ENCODE measurements at places on chromosomes 6 and 20.

- no peak for DNase-seq
Observed at GRCh38 chr6:8229915-8230756, 127.8 kb upstream of the EEF1E1 start.

DNA sequence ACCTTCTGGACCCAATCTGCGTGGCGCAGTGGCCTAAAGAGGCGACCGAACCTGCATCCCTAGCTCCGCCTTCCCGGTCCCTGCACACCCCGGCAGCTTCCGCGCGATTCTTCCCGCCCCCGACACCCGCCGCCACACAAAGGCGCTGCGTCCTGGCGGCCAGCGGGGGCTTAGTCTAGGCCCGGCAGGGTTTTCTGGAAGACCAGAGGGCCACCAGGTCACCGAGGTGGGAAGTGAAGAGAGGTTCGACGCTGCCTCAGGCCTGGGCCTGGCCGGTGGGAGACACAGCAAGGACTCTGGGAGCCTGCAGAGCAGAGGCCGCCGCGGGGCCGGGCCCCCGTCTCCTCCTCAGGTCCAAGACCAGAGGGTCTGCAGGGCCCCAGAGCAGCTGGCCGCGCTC, 154.9 kb downstream of the OR2B2 start:
- no peak for DNase-seq

DNA sequence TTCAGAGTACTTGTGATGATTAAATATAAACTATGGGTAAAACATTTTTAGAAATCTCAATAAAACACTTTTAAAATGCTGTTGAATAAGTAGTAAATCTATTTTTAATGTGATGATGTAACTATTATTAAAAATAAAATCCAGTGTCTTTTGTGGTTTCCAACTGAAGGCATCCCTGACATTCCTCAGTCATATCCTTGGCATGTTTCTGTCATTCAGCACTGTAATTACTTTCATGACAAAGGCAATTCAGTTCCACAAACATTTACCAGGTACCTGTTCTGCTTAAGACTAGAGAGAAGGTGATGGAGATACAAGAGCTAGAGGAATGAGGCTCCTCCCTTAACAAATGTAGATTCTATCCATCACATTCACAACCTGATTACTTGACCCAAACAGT, 518.7 kb upstream of the MAP3K7 start:
- no peak for DNase-seq

- DNase-seq, result peak; percentile 91
Observed at GRCh38 chr6:125637207-125637606, 112.2 kb upstream of the HEY2 start.

DNA sequence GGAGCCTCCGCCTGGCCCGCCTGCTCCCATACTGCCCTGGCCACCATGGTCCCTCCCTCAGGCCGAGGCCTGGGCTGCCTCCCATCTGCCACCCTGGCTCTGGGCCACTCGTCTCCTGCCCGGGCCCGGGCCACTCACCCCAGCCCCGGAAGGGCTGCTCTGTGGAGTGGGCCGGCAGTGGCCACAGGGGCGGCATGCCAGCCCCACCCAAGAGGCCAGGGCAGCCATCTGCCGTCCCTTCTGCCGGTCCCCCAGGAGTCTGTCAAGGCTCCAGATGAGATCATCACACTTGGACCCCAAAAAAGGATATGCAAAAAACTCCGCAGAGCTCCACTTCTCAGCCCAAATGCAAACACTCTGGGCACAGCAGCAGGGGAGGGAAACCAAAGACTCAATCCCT, 23.8 kb upstream of the TLDC2 start:
- no peak for DNase-seq

GRCh38 chr6:150600010-150600300, 270 bp downstream of the PLEKHG1 start:
- DNase-seq, result no peak

GRCh38 chr20:5234158-5234557, 82.6 kb downstream of the PROKR2 start:
- DNase-seq, result no peak

DNA sequence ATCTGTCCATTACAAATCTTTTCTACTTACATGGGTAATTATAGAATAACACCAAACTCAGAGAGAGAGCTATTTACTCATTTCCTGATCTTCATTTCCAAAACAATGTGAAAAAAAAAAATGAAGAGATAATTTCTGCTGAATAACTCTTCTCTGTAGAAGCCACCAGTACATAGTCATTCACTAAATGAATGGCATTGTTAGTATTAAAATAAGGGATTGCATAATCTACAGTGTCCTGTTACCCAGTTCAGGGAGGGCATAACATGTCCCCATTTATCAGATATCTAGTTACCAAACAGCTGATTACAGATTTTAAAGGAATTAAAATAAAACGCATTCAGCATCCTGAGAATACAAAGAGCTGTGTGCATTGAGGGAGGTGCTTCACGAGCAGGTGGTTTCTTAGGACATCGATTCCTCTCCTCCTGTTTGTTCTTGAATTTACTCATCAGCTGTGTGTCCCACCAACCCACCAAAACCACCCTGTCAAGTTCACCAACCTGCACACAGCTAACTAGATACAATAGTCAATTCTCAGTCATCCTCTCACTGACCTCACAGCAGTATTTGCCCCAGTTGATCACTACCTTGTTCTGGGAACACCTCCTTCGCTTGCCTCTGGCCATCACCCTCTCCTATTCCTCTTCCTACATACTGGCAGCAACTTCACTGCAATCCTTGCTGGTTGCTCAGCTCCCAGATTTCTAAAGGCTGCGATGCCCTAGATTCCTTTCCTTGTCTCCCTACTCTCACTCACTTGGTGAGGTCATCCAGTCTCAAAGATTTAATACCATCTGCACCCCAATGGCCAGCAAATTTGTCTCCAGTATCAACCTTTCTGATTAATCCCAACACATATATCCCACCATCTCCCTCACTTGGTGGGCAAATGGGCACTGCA, 18.7 kb downstream of the CNKSR3 start:
- DNase-seq, result no peak

DNA sequence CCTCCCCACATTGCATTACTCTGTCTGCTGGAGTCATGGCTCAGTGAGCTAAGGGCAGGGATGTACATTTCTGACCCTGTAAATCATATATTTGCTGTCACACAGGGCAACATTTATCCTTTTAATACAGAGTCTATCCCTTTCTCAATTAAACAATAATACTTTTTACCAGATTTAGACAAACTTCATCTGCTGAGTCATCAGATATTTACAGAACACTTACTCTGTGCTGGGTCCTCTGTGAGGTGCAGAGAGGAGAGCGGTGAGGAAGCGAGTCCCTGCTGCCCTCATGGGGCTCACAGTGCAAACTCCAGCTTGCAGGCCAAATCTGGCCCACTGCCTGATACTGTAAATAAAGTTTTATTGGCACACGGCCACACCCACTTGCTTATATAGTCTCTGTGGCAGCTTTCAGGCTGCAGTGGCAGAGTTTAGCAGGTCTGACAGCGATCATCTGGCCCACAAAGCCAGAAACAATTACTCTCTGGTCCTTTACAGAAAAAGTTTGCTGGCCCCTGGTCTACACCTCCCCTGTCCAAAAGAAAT, 144.5 kb downstream of the CDH26 start:
- DNase-seq, result no peak

Data from COLO829 (cell line).